Activated T-cell treated with anti-CD3 and anti-CD28 coated beads for 1 hour (primary cell): ENCODE measurements at places on chromosomes 13 and 19.

- DNase-seq: no peak
Measured at GRCh38 chr19:10513223-10513622, 4.0 kb downstream of the S1PR5 start.

DNA sequence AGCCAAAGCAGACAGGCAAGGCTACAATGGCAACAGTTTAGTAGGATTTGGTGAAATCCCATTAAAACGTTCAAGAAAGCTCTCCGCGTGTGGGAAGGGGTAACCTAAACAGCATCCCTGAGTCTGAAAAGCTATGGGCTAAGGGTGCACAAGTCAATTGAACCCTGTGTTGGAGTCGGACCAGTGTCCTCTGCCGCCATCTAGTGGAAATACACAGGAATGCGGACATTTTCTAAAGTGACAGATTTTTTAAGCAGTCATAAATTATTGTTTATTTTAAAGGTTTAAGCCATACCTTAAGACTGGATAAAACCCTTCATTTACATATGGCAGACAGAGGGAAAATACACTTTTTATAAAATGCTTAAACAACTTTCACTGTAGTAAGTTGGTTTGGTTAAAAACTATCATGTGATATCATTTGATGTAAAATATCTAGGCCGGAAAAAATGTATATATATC lies 26.5 kb upstream of the LSM14A start:
- DNase-seq: peak; percentile 32

DNA sequence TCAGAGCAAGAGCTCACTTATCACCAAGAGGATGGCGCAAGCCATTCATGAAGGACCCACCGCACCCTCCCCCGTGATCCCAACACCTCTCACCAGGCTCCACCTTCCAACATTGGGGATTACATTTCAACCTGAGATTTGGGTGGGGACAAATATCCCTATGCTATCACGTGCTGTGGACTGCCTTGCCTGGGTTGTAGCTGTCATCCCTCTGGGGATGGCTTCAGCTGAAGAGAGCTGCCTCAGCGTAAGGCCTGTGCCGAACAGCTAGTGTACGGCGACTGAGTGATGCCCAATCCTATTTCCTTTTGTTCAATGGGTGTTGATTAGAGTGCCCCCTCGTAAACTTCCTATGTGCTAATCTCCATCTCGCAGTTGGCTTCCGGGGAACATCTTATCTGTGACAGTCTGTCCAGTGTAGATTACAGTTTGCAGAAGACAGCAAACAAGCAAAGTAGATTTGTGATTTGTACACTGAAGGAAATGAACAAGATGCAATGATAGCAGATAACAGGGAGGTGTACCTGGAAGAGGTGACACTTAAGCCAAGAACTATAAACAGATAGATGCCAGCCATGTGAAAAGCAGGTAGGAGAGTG lies 11.8 kb upstream of the RCBTB1 start:
- no peak for DNase-seq

DNA sequence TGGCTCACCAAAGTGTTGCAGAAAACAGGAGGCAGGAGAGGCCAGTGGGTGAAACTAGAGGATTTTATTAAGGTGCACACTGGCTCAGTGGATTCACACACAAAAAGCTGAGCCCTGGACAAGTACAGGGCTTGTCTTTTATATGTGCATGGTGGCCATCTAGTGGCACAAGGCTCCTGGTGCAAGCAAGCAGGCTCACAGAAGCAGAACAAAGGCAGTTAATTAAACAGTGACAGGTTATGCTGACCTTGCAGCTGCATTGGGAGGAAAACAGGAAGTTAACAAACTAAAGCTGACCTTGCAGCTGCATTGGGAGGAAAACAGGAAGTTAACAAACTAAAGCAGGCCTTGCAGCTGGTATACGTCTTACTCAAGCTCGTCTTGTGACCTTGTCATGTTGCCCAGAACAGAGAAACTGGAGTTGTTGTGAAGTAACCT lies 65.3 kb upstream of the ZNF681 start:
- no peak for DNase-seq

GRCh38 chr13:26658448-26659385 lies 101.2 kb downstream of the WASF3 start:
- DNase-seq: no peak

DNA sequence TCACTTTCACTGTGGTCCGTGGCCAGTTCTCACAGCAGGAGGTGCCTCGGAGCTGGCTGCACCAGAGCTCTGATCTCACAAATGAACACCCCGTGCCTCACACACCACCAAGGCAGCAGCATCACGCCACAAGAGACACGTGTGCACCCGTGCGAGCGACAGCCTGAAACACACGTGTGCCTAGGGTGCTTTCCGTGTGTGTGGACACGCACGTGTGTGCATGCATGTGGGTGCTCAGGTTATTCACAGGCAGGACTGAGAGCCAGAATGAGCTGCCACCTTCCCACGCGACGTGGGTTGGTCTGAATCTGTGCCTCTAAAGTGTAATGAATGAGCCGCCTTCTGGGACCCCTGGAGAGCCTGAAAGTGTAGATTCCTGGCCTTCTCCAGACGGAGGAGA lies 67.6 kb upstream of the C13orf46 start:
- no peak for DNase-seq

GRCh38 chr19:36013280-36014011 lies 567 bp downstream of the ALKBH6 start:
- DNase-seq: no peak

GRCh38 chr13:45133396-45134118 lies 13.2 kb downstream of the GTF2F2 start:
- DNase-seq: no peak

GRCh38 chr13:39144941-39145533 lies 106.8 kb downstream of the NHLRC3 start:
- no peak for DNase-seq

- no peak for DNase-seq
Measured at GRCh38 chr13:50690006-50690405, 153.5 kb downstream of the DLEU7 start.

DNA sequence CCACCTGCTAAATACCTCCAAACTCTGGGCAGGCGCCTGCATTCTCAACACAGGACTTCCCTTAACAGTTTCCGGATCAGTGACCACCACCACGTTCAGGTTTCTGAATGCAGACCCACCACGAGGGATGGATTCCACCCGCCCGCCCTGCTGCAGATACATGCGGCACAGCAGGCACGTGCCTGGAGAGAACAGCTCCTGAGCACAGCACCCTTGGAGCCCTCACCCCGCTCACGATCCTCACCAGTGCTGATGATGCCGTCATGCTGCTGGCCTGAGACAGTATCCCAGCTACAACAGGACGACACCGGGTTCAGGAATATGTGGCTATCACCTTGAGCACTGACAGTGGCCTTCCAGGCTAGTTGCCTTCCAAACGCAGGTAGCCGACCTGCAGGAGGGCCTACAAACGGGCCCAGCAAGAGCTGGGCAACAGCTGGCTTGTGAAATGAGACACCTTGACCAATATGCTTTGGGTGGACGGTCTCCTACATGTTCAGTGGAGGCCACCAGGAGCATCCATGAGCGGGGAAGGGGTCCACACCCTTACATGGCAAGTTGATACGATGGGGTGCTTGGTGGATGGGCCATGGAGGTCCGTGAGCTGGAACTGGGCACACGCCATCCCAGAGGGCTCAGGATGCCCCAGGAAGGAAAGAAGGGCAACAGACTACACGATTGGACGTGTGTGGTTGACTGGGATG lies 9.9 kb upstream of the QTRT1 start:
- DNase-seq: no peak

DNA sequence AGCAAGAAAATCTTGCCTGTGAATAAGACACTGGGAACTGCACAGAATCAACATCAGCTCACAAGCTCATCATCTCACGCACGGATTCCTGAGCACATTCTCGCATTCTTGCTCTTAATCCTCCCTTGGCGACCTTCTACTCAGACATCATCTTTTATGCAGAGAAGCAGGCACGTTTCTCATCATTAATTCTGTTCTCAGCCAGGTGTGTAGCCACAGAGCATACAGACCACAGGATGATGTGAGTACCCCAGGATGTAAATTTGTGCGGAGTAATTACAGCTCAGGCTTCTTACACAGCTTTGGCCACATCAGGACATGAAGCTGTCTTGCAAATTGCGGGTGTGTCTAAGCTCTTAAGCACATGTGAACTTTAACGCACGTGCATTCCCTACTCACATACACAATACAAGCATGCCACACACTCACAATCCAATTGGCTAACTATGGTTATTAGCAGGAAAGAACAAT lies 36.5 kb upstream of the SACS start:
- DNase-seq: no peak

- no peak for DNase-seq
Measured at GRCh38 chr13:109251956-109252355, 534.4 kb downstream of the IRS2 start.

DNA sequence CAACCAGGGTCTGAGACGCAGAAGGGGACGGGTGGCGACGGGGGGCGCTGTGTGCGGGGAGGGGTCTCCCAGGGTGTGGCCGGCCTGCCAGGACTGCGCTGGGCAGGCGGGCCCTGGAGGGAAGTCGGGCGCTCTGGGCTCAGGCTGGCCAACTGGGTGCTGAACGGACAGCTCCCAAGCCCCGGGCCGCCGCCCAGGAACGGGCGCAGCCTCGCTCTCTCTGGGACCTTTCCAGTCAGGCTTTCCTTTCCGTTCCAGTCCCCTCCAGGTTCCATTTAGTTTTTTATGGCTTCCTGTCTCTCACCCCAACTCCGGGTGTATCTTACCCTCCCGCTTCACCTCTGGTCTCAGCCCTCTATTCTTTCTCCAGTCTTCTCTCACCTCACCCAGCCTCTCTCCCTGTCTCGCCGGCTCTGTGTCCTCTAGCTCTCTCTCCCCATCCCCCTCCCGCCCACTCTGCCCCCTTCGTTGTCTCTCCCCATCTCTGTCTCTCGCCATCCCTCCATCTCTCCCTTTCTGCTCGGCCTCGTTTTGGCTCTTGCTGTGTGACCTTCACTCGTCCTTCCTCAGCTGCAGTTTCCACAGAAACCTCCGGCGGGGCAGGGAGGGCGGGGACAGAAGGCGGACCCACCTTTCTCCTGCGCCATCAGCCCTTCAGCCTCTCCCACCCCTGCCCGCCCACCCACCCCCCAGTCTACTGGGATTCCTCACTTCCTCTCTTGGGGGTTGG lies 3.3 kb upstream of the ATP1A3 start:
- peak; percentile 24 for DNase-seq

- no peak for DNase-seq
Measured at GRCh38 chr13:99439048-99439447, 62.2 kb upstream of the TM9SF2 start.

DNA sequence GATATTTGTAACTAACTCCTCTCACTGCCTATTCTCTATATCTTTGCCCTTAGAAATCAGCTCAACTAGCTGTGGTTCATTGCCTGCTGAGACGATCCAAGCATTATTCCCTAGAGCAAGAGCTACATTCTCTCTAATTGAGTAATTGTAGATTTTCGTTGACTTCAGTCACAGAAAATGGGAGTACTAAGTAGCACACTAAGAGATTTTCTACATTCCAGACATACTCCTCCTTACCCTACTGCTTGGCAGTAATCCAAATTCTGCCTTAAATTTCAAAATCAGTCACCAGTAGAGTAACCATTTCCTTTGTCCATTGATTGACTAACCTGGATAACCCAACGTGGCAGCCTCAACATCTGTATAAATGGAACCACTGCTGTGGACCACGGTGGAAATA lies 1786.8 kb downstream of the SLITRK5 start:
- no peak for DNase-seq

GRCh38 chr13:75415171-75415570 lies 66.8 kb downstream of the TBC1D4 start:
- no peak for DNase-seq

GRCh38 chr13:72204291-72204690 lies 337.3 kb upstream of the DACH1 start:
- no peak for DNase-seq

GRCh38 chr19:40502647-40503319 lies 36.0 kb downstream of the SPTBN4 start:
- DNase-seq: no peak

GRCh38 chr13:111503376-111503775 lies 182.9 kb downstream of the TEX29 start:
- DNase-seq: no peak

DNA sequence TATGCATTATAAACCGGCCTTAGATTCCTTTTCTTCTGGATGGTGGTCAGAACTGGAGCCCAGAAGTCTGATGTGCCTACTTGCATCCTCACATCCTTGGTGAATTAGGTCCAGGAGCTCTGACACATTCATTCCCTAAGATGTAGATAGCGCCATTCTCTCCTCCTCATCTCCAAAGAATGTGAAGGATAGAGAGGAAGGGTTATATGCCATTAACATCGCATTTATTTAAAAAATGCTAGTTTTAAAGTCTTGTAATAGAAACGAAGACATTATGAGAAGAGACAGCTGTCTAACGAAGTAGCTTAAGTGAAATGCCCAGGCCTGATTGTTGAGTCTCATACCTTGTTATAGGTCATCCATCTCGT lies 9.7 kb downstream of the MBNL2 start:
- DNase-seq: no peak

- DNase-seq: no peak
Measured at GRCh38 chr13:46633416-46633815, 80.4 kb downstream of the LRCH1 start.

- DNase-seq: no peak
Measured at GRCh38 chr13:19888799-19889198, 25.4 kb upstream of the ZMYM5 start.

DNA sequence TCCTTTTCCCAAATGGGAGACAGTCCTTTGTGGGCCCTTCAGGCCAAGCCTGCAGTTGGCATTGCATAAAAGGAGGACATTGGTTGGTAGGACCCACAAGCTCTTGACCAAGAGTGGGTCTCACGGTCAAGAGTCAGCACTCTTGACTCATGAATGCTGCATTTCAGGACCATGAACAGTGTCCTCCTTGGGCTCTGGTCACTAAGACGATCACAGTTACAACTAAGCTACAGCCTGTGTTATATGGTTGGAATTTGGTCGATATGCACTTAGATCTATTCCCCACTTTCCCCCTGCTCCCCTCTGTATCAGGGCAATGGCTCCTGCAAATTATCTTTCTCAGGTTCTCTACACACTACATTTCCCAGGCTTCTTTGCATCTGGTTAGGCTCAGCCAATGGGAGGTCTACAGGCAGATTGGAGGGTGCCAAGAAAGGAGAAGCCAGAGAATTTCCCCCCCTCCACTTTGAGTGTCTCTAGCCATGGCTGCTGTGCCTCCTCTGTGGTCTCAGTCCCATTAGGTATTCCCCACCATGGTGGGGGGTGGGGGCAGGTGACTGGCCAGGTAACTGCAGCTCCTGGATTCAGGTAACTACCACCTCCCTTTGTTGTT lies 3.1 kb upstream of the OLFM2 start:
- no peak for DNase-seq

DNA sequence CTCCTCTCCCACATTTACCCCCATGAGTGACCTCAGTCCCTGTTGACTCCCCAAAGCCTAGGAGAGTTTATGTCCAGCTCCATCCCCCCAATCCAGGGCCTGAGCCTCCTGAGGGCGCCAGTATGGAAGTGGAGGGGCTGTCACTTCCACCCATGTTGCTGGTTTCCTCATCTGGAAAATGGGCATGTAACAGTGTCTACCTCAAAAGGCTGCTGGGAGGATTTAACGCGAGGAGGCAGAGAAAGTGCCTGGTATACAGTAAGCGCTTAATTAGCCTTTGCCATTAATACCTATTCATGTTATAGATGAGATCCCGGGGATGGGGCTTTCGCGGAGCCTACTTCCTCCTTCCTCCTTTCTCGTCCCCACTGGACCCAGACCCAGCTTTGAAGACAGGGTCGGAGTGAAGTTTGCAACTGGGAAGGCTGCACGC lies 476 bp downstream of the TYK2 start:
- no peak for DNase-seq

GRCh38 chr19:41376998-41377365 lies 649 bp downstream of the TMEM91 start:
- DNase-seq: no peak

- no peak for DNase-seq
Measured at GRCh38 chr13:48843630-48844380, 131.9 kb upstream of the FNDC3A start.
